ENCODE measurements at places on chromosomes 7 and 10.
A peak's percentile ranks its signal among the peaks of the same experiment; 100 is the strongest.

DNA sequence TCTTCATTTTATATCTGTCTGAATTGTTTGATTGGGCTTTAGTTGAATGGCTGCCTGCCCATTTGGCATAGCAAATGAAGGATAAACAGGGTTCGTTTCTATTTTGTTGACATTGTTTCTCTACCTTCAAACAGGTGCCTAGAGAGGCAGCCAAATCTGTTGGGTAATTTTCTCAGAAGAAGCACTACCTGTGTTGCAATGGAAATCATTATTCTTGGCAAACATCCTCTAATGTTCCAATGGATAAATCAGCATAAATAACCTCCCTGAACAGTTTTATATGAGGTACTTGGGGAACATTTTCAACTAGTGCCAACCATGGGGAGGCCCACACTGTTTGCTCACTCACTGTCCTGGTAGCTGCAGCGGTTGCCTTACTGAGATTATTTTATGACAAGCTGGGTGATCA, 64.4 kb upstream of the PLPP4 start:
- no peak for DNase-seq

DNA sequence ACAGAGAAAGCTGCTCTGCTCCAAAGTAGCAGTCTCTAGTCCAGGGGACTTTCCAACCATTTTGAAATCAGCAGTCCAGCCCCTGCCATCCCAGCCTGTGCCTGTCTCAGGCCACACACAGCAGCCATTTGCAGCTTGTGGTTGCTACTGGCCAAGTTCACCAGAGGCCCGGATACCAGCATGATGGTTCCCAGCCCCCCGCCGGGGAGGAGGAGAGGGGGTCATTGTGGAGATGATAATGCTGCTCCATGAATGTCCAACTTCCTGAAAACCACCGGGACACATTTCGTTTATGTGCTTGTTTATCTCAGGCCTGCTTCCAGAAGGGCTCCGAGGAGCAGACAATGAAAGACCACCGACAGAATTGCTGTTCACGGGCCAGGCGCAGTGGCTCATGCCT, 160.0 kb downstream of the UBE2H start:
- DNase-seq = no peak

- no peak for DNase-seq
Observed at GRCh38 chr10:6012121-6012905, 35.0 kb upstream of the IL15RA start.

DNA sequence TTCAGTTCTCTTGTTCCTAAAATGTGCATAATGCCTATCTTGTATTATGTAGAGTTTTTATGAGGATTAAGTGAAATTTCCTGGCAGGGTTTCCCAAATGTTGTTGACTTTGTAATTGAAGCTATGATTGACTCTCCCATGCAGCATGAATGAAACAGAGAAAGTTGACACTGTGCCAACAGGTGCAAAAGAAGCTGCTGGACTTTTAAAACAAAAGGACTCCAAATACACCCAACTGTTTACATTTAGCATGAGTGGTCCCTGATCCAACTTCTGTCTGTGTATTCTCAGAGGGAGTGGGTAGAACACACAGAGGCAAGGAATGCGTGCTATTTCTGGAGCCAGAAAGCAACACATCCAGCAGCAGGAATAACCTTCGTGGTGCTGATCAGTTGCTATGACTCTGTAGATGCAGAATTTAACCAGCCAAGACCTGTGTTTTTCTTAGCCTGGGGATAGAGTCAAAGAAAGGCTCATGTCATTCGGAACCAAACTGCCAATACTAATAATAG, 14.4 kb upstream of the RBM20 start:
- DNase-seq = no peak

DNA sequence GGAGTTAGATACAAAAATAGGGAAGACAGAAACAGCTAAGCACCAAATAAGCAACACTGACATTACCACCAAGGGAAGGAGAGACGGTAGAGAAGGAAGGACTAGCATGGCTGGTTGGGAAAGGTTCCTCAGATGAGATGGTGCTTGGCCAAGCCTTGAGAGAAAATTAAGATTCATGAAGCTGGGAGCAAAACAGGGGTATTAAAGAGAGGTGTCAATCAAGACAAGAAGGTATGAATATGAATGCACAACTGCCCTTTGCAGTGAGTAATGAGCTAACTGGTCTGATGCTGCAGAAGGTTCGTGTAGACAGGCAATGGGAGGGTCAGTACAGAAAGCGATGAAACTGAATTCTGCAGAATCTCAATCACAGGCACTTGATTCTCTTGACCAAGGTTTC, 67.7 kb downstream of the SLC37A3 start:
- DNase-seq = no peak

- DNase-seq = peak; percentile 30
Observed at GRCh38 chr10:70053841-70054288, 1.2 kb downstream of the MACROH2A2 start.

DNA sequence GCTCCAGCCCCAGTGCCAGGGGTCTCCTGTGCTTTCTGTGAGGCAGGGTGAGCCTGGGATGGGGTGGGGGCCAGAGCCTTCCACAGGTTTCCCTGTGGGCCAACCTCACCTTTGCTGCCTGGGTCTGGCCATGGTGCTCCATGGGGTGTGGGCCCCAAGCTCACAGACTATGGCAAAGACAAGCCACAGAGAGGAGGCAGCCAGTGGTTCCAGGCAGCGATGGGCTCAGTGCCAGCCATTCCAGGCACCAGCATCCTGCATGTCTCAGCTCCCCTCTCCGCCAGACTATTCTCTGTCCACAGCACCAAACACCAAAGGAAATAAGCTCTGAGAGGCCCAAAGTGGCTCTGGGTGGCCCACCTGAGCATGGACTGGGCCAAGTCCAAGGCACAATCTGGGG, 133.5 kb downstream of the PTPN20 start:
- no peak for DNase-seq

DNA sequence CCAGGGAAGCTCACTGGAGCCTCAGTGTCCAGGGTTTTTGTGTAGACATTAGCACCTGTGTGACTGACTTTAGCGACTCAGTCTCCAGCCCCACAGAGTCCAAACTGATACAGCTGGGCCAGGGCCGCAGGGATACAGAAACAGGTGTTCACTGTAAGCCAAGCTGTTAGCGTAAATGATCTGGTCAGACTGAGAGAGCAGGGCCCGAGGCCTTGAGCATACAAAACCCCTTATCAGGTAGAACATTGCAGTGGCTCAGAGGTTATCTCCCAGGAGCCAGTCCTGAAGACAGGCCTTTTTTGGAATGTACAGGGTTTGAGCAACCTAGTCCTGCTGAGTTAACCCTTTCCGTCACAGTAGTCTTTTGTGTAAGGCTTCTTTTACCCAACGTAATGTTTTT, 25.0 kb downstream of the LHPP start:
- no peak for DNase-seq

- DNase-seq = no peak
Observed at GRCh38 chr10:127345231-127345965, 149.0 kb upstream of the INSYN2A start.

DNA sequence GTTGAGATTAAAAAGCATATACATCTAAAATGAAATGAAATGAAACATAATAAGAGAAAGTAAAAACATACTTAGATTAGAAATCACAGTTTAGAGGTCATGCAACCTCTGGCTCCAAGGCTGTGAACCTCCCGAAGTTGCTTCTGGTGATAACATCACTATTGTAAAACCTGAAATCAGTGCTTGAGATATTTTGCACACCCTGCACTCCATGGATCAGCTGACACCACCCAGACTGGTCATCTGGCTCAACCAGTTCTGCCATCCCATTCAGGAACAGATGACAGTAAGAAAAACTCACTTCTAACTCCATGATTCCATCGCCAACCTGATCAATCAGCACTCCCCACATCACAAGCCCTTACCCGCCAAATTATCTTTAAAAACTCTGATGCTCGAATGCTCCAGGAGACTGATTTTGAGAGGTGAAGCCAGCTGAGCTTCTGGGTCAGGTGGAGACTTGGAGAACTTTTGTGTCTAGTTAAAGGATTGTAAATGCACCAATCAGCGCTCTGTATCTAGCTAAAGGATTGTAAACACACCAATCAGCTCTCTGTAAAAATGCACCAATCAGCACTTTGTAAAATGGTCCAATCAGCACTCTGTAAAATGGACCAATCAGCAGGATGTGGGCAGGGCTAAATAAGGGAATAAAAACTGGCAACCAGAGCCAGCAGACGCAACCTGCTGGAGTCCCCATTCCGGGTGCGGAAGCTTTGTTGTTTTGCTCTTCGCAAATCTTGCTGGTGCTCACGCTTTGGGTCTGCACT, 162.6 kb upstream of the MAGI2 start:
- DNase-seq = no peak

DNA sequence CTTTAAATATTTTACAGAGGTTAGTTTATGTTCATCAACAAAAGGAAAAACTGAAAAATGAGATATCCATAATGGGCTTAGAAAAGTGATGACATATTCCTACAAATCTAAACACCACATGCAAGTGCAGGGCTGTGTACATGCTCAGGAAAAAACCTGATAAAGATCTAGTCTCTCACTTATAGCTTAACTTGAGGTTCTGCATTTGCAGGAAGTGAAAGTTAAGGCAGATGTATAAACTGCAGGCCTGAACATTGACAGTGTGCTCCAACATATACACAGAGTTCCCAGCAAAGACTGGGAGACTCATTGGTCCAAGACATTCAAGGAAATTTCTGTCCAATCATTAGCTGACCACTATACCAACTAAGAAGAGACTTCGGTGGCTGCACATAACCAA, 63.8 kb upstream of the RET start:
- no peak for DNase-seq

DNA sequence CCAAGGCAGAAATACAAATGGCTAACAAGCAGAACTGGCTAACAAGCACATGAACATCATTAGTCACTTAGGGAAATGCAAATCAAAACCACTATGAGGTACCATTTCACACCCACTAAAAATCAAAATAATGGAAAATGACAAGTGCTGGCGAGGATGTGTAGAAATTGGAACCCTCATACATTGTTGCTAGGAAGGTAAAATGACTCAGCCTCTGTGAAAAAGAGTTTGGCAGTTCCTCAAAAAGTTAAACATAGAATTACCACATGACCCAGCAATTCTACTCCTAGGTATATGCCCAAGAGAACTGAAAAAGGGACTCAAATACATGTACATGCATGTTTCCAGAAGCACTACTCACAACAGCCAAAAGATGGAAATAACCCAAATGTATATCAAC, 52.8 kb upstream of the ANAPC16 start:
- no peak for DNase-seq

- no peak for DNase-seq
Observed at GRCh38 chr10:60973086-60973485, 29.1 kb upstream of the RHOBTB1 start.

DNA sequence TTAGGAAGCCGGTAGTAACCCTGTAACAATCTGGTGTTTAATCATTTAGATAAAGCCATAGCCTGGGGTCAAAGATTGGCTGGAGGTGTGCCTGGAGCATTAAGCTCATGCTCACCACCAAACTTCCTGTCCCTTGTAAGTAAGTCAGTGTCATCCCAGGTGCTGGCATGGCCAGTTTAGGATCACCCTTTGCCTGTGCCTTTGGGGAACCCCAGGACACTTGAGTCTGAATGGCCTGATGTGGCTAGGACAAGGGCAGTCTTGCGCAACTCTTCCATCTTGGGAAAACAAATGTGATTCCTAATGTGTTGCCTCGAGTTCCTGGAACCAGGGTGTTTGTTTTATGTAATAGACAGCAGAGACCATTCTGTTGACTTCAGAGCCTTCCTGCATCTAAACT, 154.8 kb downstream of the GRK5 start:
- no peak for DNase-seq

DNA sequence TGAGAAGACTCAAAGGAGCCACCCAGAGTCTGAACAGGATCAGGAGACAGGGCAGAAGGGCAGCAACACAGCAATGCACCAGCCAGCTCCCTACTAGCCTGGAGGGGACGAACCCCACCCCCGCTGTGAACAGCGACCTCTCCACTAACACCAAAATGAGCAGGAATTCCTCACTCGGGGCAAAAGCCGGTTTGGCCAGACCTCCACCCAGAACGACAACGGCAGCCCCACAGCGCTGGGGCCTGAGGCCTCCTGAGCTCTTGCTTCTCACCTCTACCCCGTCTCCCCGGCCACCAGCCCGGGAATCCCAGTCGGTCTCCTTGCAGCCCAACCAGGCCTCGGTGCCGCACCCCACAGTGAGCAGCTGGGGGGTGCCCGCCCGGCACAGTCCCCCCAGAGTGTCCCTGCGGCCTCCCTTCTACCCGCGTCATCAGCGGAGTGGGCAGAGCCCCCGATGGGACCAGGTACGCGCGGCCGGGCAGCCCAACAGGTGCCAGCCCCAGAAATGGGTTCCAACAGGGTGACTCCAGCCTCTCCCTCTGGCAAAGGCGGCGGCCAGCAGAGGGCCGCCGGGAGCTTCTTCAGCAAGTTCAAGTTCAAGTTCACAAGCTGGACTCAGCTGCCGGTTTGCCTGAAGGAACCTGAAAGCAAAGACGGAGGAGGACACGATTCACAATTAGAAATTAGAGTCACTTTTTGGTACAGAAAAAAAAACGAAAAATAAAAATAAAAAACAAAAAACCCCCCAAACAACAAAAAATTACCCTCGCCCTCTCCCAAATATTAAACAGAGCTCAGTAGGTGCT, 129.0 kb downstream of the MARCHF5 start:
- no peak for DNase-seq

GRCh38 chr7:79930604-79931003, 204.0 kb upstream of the GNAI1 start:
- DNase-seq = no peak

DNA sequence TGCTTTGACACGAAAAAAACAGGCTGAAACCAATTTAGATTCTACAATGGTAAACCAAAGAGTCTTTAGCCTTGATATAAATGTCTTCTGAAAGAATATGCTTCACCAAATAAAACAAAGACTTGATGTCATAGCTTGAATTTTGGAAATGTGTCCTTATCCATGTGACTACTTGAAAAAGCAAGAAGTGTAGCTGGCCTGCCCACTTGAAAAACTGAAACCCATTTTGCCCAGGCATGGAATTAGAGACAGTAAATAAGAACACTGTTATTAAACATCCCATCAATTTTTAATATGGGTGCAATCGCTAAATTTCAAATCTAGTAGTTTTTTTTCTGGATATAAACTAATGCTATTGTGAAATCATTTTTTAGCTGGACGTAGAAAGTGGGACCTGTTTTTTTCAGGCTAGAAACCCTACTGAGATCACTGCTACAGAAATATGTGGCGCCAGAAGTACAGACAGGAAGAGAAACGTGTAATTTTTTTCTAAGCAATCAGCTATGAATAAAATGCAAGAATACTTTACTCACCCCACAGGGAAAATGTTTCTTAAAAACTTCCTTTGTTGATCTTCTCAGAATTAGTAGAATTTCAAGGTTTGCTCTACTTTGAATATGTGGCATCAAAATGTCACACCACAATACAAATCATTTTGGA, 56.7 kb downstream of the PIP4K2A start:
- DNase-seq = no peak
